ENCODE measurements at places on chromosomes 11 and 22.

- DNase-seq = no peak
These were observed 664.5 kb downstream of the KCNA4 start for GRCh38 chr11:29352273-29352795.

GRCh38 chr22:38021206-38021605 lies 36.0 kb upstream of the PICK1 start:
- no peak for DNase-seq

GRCh38 chr11:73402834-73403185 lies 26.6 kb downstream of the RELT start:
- no peak for DNase-seq

GRCh38 chr11:1520663-1521267 lies 34.2 kb upstream of the MOB2 start:
- DNase-seq = no peak

DNA sequence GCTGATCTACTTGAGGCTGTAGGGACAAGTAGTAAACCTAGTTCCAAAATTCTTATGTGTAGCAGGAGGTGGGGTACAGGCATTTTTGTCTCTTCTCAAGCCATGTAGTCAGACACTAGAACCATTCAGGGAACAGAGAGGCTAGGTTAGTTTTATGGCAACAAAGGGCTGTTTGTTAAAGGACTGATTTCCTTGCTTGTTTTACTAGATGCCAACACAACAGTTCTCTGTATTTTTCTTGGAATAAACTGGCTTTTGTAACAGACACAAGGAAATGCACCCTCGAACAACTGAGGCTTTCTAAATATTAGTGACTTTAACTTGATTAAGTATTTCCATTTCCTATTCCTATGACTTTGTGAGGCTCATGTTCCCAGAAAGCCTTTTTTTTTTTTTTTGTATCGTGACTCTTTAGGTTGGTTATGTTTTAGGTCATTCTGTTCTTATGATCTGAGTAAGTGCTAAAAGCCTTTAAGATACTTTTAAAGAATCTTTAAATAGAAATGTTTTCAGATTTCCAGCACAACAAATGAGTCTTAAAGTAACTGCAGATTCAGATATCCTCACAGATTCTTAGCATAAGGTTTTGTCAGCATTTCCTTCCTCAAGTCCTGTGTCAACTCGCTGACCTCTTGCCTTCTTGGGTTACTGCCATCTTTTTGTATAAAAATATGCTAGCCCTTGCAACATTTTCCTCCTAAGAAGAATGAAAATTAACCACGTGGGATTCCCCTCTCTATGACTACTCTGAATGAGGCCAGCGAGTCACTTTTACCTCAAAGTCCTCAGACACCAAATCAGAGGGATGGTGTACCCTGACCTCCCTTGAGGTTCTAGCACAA lies 92.5 kb downstream of the CCDC83 start:
- peak; percentile 36 for DNase-seq

- DNase-seq = no peak
These were observed 2.8 kb downstream of the HRAS start for GRCh38 chr11:532527-532985.

- DNase-seq = no peak
These were observed 32.6 kb upstream of the NNMT start for GRCh38 chr11:114263513-114264170.

GRCh38 chr11:113350336-113351067 lies 36.1 kb downstream of the TTC12 start:
- DNase-seq = no peak

DNA sequence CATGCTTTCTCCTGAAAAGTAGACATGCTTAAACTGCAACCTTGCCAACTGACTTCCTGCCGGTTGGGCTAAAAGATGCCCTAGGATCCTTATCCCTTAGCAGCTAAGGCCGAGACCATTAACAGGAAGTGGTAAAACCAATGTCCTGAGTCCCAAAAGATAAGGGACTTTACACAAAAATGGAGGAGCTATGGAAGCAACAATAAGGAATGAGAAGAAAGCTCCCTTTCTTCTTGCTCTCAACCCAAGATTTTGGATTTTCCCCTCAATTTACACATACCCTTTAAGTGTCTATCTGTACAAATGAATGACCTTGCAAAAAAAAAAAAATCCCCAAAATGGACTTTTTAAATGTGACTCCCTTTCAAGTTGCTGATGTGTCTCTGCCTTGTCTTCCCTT lies 11.1 kb downstream of the MRPL17 start:
- no peak for DNase-seq

DNA sequence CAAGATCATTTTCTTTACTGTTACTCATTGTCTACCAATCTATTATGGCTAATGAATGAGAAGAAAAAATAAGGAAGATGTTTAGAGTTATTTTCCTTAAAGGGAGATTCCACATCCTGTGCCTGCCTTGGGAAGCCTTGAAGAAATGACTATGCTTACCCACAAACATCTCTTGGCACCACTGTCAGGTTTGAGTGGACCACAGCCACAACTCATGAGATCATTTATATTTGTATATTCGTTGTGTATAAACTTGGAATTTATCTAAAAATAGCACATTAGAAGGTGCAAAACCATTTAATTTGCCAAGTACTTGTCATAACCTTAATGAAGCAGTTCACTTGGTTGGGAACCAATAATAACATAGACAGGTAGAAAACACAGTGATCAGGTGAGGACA lies 740.8 kb downstream of the DLG2 start:
- no peak for DNase-seq

- DNase-seq = no peak
These were observed 35.0 kb upstream of the HIPK3 start for GRCh38 chr11:33222052-33222750.

DNA sequence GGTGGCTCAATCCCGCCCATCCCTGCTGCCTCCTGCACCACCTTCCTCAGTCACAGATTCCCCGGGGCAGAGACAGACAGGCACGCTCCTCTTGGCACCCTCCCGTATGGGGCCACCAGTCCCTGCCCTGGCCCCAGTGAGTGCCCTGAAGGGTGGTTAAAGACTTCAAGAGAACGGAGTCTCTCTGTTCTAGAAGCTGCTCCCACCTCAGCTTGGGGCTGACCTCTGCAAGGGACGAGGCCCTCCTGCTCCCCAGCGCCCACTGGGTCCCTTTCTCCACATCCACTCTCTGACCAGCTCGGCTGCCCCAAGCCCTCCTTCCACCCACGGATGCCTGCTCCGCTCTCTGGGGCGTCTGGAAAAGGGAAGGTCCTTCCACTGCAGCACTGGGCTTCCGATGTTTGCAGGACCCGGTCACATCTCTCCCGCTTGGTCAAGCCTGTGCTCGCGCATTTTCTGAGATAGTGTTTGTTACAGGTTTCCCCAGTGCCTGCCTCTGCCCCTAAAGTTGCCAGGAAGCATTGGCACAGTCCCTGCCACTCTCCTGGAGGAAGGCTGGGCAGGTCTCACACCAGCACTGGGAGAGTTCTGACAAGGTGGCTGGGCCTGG lies 1487.9 kb downstream of the TBC1D22A start:
- no peak for DNase-seq

- DNase-seq = no peak
These were observed 46.7 kb upstream of the SCUBE2 start for GRCh38 chr11:9138133-9138453.

GRCh38 chr22:24353121-24353520 lies 74.3 kb upstream of the ADORA2A start:
- DNase-seq = no peak

GRCh38 chr22:41920271-41920976 lies 5.5 kb upstream of the SHISA8 start:
- DNase-seq = no peak

DNA sequence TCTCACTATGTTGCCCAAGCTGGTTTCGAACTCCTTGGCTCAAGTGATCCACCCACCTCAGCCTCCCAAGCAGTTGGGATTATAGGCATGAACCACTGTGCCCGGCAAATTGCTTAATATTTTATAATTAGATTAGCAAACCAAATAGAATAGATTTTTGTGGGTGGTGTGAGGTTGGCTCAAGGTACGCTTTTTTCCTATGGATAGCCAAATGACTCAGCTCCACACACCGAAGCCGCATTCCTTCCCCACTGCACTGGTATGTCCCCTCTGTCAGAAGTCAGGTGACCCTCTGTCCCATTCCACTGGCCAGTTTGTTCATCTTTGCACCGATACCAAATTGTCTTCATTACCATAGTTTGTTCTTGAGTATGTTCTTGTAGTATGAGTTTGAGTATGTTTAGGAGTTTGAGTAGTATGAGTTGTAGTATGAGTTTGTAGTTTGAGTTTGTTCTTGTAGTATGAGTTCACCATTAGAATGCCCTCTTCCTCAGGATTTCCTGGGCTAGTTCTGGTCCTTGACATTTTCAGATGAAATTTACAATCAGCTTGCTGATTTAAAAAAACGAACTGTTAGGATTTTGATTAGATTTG lies 19.4 kb downstream of the SUSD2 start:
- DNase-seq = no peak

GRCh38 chr11:74636630-74637184 lies 44.3 kb downstream of the POLD3 start:
- DNase-seq = no peak

DNA sequence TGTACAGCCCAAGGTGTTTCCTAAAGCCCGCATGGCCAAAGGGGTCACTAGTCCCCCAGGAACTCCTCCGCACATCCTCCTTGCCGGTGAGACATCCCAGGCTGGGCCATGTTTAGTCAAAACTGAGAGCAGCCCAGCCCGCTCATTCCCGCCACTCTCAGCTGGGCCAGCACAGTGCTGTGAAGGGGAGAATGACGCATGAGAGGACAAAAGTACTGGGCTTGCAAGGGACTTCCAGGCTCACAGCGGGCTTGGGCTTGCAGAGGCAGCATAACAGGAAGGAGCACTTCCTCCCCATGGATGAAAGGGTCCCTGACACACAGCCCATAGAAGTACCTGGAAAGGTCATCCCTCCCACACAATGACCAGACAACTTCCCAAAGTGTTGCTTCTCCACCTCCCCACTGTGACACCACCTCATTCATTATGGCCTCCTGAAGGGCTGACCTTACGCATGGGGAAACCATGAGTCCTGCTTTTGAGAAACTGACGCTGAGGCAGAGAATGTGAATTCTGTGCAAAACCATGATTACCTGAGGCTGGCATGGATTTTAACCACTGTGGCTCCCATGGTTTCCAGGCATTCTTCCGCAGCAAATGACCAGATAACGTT lies 19.1 kb downstream of the ETS1 start:
- DNase-seq = no peak

GRCh38 chr11:86058360-86058759 lies 10.5 kb downstream of the PICALM start:
- no peak for DNase-seq

- no peak for DNase-seq
These were observed 2.0 kb upstream of the CDK2AP2 start for GRCh38 chr11:67510023-67510345.

DNA sequence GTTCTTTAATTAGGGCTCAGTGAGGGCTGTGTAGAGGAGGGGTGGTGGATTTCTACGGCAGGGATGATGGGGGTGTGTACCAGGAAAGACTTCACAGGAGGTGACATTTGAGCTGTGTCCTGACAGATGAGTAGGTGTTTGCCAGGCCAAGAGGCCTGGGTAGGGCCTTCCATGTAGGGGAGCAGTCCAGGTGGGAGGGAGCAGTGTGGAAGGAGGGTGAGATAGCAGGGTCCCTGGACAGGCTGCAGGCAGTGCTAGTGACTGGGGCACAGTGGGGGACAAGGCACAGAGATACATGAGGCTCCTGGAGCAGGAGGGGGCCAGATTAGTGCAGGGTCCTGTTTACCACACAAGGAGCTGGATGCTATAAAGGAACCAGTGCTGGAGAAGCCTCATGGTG lies 147.9 kb upstream of the CADM1 start:
- no peak for DNase-seq

DNA sequence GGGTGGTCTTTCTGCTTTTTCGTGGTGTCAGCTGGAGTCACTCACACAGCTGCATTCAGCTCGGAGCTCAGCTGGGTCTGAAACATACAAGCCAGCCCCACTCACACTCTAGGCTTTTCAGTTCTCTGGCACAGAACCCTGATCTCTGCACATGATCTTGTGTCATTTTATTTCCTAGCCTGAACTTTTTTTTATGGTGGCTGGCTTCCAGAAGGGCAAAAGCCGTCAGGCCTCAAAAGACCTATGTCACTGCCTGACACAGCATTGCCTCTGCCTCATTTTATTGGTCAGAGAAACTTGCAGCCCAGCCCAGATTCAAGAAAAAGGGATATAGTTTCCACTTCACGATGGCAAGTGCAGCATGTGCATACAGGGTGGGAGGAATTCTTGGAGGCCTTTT lies 117.8 kb downstream of the NTM start:
- no peak for DNase-seq

GRCh38 chr11:86738568-86738967 lies 61.8 kb upstream of the PRSS23 start:
- no peak for DNase-seq

- DNase-seq = peak; percentile 15
These were observed 808 bp upstream of the MSANTD2 start for GRCh38 chr11:124801014-124801413.

- peak; percentile 66 for DNase-seq
These were observed 429 bp downstream of the PGGHG start for GRCh38 chr11:289398-289711.

GRCh38 chr11:112537846-112538330 lies 277.2 kb upstream of the PLET1 start:
- DNase-seq = no peak

- no peak for DNase-seq
These were observed 657.6 kb downstream of the BRD1 start for GRCh38 chr22:49170053-49170452.

DNA sequence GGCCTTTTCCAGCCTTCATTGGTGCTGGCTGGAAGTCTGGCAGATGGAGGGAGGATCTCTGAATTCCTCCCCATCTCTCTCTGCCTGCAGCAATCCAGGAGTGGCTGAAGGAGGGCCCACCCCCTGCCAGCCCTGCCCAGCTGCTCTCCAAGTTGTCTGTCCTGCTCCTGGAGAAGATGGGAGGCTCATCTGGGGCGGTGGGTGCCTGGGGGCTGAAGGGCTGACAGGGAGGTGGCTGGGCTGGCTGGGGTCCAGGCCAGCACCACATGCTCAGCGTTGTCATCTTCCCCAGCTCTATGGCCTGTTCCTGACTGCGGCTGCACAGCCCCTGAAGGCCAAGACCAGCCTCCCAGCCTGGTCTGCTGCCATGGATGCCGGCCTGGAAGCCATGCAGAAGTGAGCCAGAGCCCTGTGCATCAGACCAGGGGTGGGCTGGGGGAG lies 12.2 kb downstream of the TKFC start:
- no peak for DNase-seq

GRCh38 chr11:12223771-12224536 lies 113.6 kb downstream of the MICAL2 start:
- no peak for DNase-seq

DNA sequence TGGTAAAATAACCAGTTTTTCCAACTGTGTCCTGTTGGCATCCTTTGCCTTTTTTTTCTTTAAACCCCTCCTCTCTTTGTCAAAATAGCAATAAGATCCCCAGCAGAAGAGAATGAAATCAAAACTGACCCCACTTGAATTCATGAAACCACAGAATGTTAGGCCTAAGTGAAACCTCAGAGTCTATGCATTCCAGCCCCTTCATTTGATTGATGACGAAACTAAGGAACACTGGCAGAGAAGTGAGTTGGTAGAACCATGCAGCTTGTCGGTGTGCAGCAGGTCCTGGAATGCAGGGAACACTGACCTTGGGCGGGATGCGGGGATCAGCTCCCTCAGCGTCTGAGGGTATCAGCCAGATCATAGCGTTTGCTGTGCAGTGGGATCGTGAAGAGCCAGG lies 57.5 kb downstream of the GRK3 start:
- no peak for DNase-seq

- no peak for DNase-seq
These were observed 6.6 kb upstream of the FIBIN start for GRCh38 chr11:26987272-26987671.
